ENCODE measurements at places on chromosomes 7 and 10.
A peak's percentile ranks its signal among the peaks of the same experiment; 100 is the strongest.

- H3K27ac ChIP-seq, result peak overlapping the region; percentile 38
- peaks cover 13% of the 10 kb centered on the region for H3K4me1 ChIP-seq
- H3K27me3 ChIP-seq, result no peaks in the 10 kb centered on the region
- H3K4me3 ChIP-seq, result peak overlapping the region; percentile 23
- H3K36me3 ChIP-seq, result peaks cover 19% of the 10 kb centered on the region
These were observed 72.1 kb upstream of the TNRC18 start for GRCh38 chr7:5495581-5496375.

GRCh38 chr10:132265890-132266496 is 41.8 kb downstream of the STK32C start:
- no peak overlapping the region for H3K4me3 ChIP-seq
- peaks cover 13% of the 10 kb centered on the region for H3K4me1 ChIP-seq
- H3K27ac ChIP-seq, result no peak overlapping the region
- no peak for DNase-seq
- no peaks in the 10 kb centered on the region for H3K27me3 ChIP-seq

- peaks cover 10% of the 10 kb centered on the region for H3K36me3 ChIP-seq
- no peak for DNase-seq
- peaks cover 48% of the 10 kb centered on the region for H3K4me1 ChIP-seq
These were observed 28.7 kb downstream of the PRF1 start for GRCh38 chr10:70573599-70574506.

GRCh38 chr7:74372511-74373111 is 81.1 kb upstream of the GTF2IRD1 start:
- no peaks in the 10 kb centered on the region for H3K36me3 ChIP-seq
- no peak overlapping the region for H3K27ac ChIP-seq
- H3K4me1 ChIP-seq, result peaks cover 15% of the 10 kb centered on the region

- DNase-seq, result no peak
- H3K36me3 ChIP-seq, result peaks cover 6% of the 10 kb centered on the region
- no peaks in the 10 kb centered on the region for H3K27me3 ChIP-seq
- H3K27ac ChIP-seq, result no peak overlapping the region
These were observed 102.1 kb downstream of the POLL start for GRCh38 chr10:101485681-101486554.

All from central memory CD8-positive, alpha-beta T cell (primary cell).